ENCODE measurements at places on chromosomes 2 and 18.

- no peak for ATAC-seq
Observed at GRCh38 chr2:115161081-115161770, 718.8 kb downstream of the DPP10 start.

GRCh38 chr2:41934329-41934958 is 113.4 kb upstream of the PKDCC start:
- no peak for ATAC-seq

- ATAC-seq: no peak
Observed at GRCh38 chr2:190959911-190960788, 53.8 kb downstream of the STAT1 start.

- ATAC-seq: no peak
Observed at GRCh38 chr2:18516112-18516511, 44.3 kb downstream of the RDH14 start.

DNA sequence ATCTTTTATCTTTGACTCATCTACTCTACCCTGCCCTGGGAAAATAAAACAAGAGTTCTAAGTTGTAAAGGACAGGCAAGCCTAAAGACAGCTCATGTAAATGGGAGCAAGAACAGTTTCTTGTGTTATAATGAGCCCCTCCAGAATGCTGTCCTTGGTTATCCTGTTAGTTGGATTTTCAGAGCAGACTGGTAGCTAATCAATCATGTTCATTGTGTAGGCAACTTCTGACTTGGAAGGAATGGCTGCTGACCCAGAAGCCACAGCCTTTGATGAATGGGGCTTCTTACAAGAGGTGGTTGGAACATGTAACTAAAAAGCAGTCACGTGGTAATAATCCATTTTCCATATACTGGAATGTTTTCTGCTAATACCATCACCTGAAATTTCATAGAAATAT is 254.2 kb downstream of the AGPS start:
- ATAC-seq: no peak

GRCh38 chr2:221488136-221488807 is 83.8 kb downstream of the EPHA4 start:
- no peak for ATAC-seq

DNA sequence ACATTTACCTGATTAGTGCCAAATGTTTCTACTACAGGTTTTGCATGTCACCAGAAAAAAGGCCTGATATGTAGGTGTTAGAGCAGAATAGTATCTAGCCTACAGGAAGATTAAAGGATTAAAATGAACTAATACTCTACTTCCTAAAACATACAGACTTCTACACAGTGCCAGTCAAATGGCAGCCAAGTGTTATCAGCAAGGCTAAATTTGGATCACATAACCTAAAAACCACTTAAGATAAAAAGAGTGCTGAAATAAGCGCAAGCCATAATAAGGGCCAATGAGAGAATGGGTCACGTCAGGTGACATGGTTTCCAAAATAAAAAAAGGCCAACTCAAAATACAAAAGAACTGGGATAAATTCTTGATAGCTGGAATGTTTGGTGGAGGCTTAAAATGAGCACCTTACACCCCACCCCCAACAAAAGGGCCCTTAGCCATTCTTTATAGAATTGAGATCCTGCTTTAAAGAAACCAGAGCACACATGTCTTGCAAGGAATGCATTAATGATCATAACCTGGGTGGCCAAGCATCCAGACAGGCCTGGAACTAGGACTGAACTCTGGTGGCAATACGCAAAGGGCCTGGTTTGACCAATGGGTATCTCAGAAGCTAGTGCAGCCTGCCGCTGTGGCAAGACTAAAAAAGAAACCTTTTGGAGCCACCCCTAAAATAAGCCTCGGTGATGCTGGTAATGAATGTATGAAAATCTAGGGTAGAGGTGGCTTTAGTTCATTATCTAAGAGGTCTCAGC is 32.4 kb downstream of the IRS1 start:
- peak; percentile 58 for ATAC-seq

DNA sequence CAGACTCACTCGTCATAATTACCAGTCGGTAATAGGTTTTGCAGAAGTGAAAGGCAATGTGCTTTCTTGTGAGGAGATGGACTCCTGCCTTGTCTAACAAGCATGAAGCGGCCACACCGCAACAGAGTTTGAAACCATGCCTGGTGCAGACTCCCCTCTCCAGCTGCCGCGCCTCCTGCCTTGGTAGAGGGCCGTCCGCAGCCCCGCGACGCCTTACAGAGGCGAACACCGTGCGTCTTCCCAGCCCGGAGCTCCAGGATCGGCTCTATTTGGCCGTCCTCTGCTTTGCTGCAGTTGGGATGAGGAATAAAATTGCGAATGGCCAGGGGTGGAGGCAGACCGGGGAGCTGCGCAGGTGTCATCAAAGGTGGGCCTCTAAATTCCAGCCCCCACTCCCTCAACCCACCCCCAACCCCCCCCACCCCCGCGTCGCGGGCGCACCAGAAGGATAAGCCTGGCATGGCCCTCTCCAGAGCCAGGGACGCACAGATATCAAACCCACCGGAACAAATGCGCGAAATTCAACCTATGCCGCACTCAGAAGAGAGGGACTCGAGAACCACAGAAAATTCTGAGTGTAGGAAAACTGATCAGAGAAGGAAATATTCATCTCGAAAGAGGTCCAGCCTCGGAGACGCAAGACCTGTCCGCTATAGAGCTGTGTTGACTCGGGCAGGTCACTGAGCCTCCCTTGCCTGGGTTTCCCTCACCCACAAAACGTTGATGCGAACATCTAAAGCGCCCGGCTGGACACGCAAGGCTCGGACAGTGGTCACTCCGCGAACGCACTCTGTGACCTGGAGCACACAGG is 1.1 kb downstream of the TRABD2A start:
- ATAC-seq: peak; percentile 28

DNA sequence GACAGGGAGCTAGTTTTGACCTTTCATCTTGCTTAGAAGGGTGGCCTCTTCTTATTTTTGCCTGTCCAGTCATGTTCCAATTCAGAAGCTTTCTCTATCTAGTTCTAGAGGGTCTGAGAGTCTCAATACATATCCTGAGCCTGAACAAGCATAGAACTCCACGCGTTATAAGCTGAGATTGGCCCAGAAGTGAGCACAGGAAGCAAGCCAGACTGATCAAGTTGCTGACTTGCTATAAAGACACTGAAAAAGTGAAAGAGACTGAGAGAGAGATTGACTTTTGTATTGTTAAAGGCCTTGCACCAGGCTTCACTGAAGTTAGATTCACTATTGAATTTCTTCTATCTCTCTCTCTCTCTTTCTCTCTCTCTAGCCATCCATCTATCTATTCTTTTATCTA is 142.7 kb upstream of the DOCK10 start:
- no peak for ATAC-seq

DNA sequence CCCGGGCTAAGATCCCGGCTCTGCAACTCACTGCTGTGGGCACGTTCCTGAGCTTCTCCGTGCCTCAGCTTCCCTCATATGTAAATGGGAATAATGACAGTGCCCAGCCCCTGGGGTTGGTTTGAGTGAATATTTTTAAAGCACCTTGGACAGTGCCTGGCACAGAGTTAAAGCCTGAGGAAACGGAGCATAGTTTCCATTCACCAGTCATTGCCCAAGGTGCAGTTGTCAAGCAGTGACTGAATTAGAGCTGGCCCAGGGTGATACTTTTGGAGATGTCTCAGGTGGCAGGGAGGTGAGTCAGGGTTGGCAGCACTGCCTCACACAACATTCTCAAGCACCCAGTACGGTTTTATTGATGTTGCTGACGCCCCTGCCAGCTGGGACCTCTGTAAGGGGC is 12.2 kb downstream of the TMEM177 start:
- ATAC-seq: no peak

DNA sequence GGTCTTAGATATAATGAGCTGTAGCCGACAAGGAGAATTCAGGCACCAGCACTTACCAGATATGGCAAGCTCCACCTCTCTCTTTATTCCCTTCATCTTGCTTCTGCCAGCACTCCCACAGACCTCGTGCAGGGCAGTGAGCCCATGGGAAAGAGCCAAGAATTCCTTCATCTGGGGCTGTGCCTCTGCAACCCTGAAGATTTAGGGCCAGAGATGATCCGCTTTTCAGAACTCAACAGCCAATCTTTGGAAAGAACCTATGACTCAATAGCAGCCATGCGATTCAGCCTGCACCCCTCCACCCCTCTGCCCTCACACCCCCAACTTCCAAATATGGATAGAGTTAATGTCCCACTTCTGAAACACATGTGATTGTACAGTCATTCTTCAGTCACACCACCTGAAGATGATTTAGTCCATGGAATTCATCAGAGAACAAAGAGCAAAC is 533.7 kb upstream of the TNP1 start:
- peak; percentile 85 for ATAC-seq

DNA sequence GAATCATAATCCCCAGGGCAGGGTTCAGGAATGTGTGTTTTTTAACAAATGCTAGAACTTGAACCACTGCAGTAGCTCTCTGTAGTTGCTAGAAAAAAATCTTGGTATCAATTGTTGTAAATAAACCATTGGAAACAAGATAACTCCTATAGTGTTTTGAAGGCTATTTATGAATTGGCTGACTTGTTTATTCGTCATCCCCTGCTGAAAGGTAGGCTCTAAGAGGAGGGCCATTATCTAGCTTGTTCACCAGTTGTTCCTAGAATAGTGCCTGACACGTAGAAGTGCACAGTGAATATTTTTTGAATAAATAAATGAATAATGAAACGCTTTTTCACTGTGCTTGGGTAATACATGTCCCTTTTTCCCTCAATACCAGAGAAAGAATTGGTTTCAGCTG is 211.4 kb downstream of the BABAM2 start:
- ATAC-seq: no peak

DNA sequence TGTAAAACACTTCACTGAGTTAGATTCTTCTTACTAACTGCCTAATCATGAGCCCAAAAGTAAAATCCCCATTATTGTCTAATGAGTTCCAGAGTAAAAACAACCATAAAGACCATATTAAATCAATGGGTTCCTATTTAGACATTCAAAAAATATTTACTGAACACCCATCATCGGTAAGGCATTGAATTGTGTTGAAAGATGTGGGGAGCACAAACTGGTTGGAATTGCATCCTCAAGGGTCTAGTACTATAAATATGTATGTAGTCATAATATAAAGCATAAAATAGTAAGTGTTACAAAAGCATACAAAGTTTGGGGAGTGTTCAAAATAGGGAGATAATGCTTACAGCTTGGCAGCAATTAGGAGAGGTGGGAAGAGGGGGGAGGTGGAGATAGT is 3.0 kb upstream of the MARCHF4 start:
- ATAC-seq: no peak

GRCh38 chr18:3041843-3042242 is 28.9 kb upstream of the LPIN2 start:
- no peak for ATAC-seq

DNA sequence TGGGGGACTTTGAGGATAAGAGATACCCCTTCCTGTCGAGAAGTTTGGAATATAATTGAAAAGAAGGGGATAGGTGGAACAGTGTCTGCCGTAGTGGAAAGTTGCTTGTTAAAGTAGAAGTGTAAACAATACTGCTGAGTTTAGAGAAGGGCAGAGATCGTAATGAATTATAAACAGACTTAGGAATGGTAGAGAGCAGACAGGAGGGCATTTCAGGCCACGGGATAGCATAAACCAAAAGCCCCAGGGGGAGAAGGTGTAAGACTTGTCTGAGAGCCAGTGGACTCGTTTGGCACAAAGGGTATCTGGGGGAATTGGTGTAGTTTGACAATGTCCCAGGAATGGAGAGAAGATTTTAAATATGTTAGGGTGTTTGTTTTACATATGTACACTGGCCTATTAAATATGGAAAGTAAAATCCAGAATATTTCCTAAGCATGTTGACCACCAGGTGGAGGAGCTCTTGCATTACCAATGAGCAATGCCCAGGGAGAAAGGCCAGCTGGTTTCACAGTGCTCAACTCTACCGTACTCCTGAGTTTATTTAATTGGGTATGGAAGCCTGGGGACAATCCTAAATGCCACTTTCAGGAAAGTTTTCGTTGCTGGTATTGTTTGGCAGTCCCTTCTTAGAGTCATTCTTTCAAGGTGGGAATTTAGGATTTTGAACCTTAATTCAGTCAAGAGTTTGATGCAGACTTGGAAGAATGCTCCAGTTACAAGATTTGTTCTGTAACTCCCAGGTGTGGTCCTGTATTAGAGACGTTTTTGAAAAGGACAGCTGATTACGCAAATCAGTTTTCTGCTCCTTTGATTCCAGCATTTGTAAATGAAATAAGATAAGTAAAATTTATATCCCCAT is 7.5 kb downstream of the COPS8 start:
- peak; percentile 30 for ATAC-seq

DNA sequence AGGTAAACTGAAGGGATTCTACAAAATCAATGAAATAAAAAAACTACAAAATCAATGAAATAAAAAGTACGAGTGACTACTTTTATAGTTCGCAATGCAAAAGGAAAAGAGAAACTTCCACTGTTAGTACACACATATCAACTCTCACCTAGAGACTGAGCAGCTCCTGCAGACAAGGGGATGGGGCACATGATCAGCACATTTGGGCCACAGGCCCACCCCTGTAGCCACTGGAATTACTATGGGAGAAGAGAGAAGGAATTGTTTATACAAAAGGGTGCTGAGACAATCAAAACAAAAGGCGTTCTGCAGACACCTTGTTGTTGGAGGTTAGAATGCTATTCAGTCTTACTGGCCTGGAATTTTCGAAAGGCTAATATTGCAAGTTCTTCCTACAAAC is 34.7 kb upstream of the CD226 start:
- ATAC-seq: no peak

DNA sequence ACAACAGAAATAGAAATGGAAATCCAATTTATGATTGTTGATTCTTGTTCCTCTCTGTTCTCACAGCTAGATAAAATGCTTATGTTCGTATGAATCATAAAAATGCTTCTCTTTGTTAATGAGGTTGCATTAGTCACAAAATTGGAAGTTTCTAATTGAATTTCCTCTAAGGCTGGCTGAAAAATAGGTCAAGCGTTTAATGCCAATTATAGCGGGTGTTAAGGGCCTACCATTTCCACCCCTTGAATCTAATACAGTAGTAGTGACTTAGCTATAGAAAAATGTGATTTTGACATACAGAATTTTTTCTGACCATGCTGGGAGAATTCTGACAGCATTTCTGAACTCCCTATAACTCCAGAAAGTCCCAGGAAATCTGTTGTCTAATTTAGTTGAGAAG is 107.1 kb downstream of the TTN start:
- no peak for ATAC-seq

DNA sequence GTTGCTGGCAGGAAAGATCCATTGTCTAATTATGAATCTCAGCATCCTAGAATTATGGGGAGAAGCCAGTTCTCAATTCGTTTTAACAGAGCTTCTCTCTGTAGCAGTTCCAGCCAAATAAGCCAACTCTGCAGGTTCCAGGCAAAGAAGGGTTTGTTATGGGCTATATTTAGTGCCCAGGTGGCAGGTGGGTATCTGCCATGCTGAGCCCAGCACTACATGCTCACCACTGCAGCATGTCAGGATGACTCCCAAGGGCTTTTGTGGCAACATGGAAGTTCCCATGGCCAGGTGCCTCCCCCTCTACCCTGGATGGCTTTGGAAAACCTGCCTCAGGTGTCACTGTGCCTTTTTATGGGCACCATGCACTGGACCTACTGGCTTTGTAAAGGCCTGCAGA is 137.7 kb upstream of the MSH6 start:
- no peak for ATAC-seq
